GM12878 (cell line): ENCODE measurements at places on chromosomes 11 and 22. TPM values are rescaled to one million over a fixed set of nuclear protein-coding genes. Genes with fewer than 3 reads are reported as not detected.

DNA sequence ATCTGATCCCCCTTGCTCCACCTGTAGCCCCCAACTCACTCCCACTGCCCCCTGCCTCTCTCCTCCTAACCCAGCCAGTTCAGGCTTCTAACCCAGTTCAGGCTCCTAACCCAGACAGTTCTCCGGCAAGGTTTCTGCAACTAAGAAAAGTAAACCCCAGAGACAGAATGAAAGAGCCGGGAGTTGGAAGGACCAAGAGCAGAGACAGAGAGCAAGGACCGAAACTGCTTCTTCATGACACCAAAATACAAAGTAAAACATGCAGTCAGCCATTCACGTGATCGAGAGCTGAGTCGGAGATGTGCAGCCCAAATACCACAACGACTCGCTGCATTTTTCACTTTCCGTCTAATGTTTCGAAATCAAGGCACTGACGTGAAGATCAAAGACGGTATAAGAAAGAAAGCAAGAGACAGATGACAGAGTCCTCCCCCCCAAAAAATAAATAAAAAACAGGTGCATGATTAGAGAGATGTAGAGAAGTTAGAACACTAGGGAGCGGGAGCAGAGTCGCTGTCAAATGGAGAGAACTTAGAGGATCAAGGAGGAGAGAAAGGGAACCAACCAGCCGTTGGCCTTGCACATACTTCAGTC is 884 bp downstream of the IL10RA start:
- peak overlapping the region; percentile 79 for H3K4me3 ChIP-seq
- peaks cover 23% of the 10 kb centered on the region for H3K4me1 ChIP-seq
- H3K27ac ChIP-seq = peak overlapping the region; percentile 84

The NUDT8 gene
- total RNA-seq = 16.5 and 16.9 TPM in 2 replicates

GRCh38 chr22:47784367-47784983 is 1022.0 kb downstream of the TBC1D22A start:
- no peaks in the 10 kb centered on the region for H3K36me3 ChIP-seq
- no peaks in the 10 kb centered on the region for H3K27me3 ChIP-seq
- no peak overlapping the region for H3K27ac ChIP-seq
- no peak for DNase-seq
- no peaks in the 10 kb centered on the region for H3K4me1 ChIP-seq
- H3K4me3 ChIP-seq = no peak overlapping the region

DNA sequence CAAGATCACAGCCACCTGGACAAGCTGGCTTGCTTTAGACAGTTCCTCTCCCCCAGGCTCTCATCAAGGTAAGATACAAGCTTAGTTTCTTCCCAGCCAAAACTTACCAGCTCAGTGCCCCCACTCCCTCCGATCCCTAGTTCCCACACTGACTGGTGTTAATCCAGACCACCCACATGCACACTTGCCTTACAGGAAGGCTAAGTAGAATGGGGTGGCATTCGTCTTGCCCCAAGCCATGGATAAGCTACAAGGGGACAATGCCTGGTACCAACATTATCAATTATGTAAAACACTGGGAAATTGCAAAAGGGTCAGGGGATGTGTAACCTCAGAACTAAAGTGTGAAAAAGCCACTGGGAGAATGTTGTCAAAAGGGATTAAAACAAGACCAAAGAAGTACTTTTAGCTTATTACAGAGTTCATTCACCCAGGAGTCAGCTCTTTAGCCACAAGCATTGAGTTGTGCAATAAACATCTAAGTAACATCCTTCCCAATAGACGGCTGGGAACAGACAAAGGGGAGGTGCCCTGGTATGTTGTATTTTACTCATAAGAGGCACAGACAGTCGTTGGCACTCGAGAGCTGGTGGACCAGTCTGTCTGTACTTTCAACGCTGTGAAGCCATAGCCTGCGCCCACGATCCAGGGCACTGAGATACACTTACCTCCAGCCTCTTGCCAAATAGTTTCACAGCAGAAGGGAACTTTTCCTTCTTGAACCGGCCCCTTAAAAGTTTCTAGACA is 1.1 kb downstream of the DHCR7 start:
- DNase-seq = no peak
- peaks cover 9% of the 10 kb centered on the region for H3K36me3 ChIP-seq
- H3K4me1 ChIP-seq = peaks cover 8% of the 10 kb centered on the region; the same call in 1 of the 2 replicates
- no peaks in the 10 kb centered on the region for H3K27me3 ChIP-seq

- H3K36me3 ChIP-seq = no peaks in the 10 kb centered on the region
- no peaks in the 10 kb centered on the region for H3K4me1 ChIP-seq
- H3K27ac ChIP-seq = no peak overlapping the region
- no peak overlapping the region for H3K4me3 ChIP-seq
- DNase-seq = no peak
These were observed 14.5 kb upstream of the RPS19BP1 start for GRCh38 chr22:39546889-39547586.

The PARVG gene
- total RNA-seq = 91.3 and 95.7 TPM in 2 replicates

GRCh38 chr11:57403802-57404147 is 13.3 kb upstream of the PRG2 start:
- no peak for DNase-seq
- H3K36me3 ChIP-seq = peaks cover 17% of the 10 kb centered on the region
- peaks cover 11% of the 10 kb centered on the region for H3K4me1 ChIP-seq
- H3K4me3 ChIP-seq = no peak overlapping the region
- no peak overlapping the region for H3K27ac ChIP-seq

GRCh38 chr11:33268945-33269540 is 11.9 kb downstream of the HIPK3 start:
- H3K27ac ChIP-seq = no peak overlapping the region
- no peak overlapping the region for H3K4me3 ChIP-seq
- DNase-seq = no peak
- no peaks in the 10 kb centered on the region for H3K36me3 ChIP-seq
- H3K27me3 ChIP-seq = no peaks in the 10 kb centered on the region
- H3K4me1 ChIP-seq = no peaks in the 10 kb centered on the region

The RIN1 gene
- total RNA-seq = 0.48 and 0.69 TPM in 2 replicates

DNA sequence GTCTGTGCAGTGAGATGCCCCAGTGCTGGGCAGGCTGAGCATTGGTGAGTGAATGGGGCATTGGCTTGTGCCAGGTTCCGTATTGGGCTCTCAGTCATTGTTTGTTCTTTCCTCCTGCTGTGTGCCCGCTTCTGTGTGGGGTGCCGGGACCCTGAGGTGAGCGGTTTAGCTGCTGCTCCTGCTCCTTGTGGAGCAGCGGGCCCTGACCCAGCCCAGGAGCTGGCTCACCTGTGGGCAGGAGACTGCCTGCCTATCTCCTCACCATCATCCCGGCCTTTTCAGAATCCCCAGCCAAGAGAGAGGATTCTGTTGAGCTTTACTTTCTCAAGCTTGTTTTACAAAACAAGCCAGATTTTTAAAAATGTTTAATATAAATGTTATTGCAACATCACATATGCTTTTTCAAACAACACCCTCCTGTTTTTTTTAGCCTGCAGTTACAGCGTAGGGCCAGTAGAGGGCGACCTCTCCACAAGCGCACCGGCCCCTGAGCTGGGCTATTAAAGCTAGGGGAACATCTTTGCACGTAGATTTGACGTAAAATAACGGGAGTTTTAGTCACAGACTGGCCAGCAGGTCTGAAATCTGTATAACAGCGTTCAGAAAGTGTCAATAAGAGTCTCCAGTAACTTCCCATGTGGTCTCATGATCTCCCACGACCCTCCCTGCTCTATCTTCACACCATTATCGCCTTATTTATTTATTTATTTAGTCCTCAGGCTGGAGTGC is 25.1 kb upstream of the RELT start:
- H3K27me3 ChIP-seq = no peaks in the 10 kb centered on the region
- DNase-seq = no peak
- no peak overlapping the region for H3K4me3 ChIP-seq
- no peaks in the 10 kb centered on the region for H3K36me3 ChIP-seq
- no peaks in the 10 kb centered on the region for H3K4me1 ChIP-seq

- DNase-seq = no peak
- no peak overlapping the region for H3K27ac ChIP-seq
- no peaks in the 10 kb centered on the region for H3K36me3 ChIP-seq
- no peaks in the 10 kb centered on the region for H3K27me3 ChIP-seq
- H3K4me3 ChIP-seq = no peak overlapping the region
- no peaks in the 10 kb centered on the region for H3K4me1 ChIP-seq
These were observed 384.8 kb downstream of the MN1 start for GRCh38 chr22:27416511-27417420.

DNA sequence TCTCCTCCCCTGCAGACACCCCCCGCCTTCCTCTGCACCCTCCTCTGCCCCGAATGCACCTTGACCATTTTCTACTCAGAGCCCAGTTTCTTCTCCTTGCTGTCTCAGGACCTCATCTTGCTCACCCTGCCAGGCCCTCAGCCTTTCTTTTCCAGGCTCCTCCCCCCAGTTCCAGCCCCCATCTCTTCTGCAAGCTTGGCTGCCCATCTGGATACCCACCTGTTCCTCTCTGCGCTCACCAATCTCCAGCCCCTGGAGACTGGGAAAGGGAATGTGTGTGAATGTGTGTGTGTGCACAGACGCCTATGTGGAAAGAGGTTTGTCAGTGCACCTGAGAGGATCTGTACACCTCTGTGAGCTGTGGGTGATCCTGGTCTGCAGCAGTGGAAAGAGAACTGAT is 36.4 kb downstream of the SLC22A12 start:
- H3K27ac ChIP-seq = no peak overlapping the region
- DNase-seq = no peak
- peaks cover 10% of the 10 kb centered on the region for H3K4me1 ChIP-seq
- no peaks in the 10 kb centered on the region for H3K27me3 ChIP-seq

The C1QTNF4 gene
- not detected in 2 replicates for total RNA-seq

DNA sequence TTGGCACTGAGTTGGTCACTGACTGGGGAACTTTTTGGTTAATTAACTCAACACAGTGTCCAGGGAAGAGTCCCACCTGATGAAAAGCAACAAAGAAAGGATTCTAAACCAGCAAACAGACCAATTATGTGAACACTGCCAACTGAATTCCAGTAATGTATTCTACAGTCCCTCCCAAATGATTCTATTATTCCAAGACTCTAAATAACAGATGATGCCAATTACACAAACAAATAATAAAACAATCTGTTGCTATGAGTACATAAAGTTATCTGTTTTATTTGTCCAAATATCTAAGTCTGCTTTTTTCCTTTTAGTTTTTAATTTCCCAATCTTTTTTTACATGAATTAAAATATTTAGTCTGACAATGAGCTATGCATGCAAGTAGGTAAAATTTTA is 98.3 kb upstream of the TP53AIP1 start:
- no peaks in the 10 kb centered on the region for H3K36me3 ChIP-seq
- no peak overlapping the region for H3K4me3 ChIP-seq
- H3K4me1 ChIP-seq = no peaks in the 10 kb centered on the region
- H3K27ac ChIP-seq = no peak overlapping the region
- H3K27me3 ChIP-seq = no peaks in the 10 kb centered on the region

The NXF1 gene
- 51.8 and 56.2 TPM in 2 replicates for total RNA-seq

GRCh38 chr22:50436841-50437341 is 37.9 kb downstream of the SBF1 start:
- H3K4me1 ChIP-seq = no peaks in the 10 kb centered on the region
- H3K4me3 ChIP-seq = no peak overlapping the region
- H3K36me3 ChIP-seq = peaks cover 9% of the 10 kb centered on the region; the same call in 1 of the 2 replicates

The MS4A7 gene
- 2.3 and 3.3 TPM in 2 replicates for total RNA-seq

DNA sequence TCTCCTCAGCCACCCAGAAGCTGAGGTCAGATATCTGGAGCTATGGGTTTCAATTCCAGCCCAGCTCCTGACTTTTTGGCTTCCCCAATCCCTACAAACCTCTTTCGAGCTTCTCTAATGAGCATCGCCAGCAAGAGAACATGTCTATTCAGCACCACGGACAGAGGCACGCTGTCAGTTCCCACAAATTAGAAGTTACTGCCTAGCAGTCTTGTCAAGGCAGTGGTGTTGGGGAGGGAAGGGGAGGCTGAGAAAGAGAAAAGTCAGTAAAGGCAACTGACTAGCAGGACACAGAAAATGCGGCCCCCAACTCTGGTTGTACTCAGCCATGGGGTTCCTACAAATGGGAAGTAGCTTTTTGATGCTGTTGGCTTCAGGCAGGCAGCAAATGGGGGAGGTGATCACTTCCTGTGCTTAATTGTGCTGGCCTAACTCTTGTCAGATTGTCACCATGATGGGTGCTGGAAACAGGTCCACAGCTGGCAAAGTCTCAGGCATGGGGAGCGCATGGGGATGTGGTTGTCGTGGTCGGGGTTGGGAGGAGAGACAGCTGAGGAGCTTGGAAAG is 205.9 kb downstream of the ST3GAL4 start:
- no peaks in the 10 kb centered on the region for H3K4me1 ChIP-seq
- H3K27ac ChIP-seq = no peak overlapping the region
- no peak for DNase-seq
- H3K4me3 ChIP-seq = no peak overlapping the region

The GRAMD4 gene
- 45.5 and 49.1 TPM in 2 replicates for total RNA-seq

DNA sequence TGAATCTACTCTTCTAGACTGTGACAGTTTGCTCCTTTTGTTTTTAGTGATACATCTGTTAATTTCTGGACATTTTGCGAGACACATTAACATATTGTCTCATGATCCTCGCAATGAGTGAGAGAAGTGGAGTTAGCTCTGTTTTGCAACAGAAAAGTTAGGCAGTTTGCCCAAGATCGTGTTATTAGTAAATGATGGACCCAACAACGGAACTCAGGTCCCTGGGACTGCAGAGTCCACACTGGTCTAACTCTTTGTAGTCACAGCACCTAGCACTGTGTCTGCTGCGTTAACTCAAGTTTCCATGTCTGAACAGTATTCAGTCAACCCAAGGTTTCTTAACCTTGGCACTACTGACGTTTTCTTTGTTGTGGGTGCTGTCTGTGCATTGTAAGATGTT is 3.2 kb downstream of the DEPDC7 start:
- H3K4me3 ChIP-seq = no peak overlapping the region
- no peak for DNase-seq
- no peaks in the 10 kb centered on the region for H3K36me3 ChIP-seq
- H3K4me1 ChIP-seq = no peaks in the 10 kb centered on the region

DNA sequence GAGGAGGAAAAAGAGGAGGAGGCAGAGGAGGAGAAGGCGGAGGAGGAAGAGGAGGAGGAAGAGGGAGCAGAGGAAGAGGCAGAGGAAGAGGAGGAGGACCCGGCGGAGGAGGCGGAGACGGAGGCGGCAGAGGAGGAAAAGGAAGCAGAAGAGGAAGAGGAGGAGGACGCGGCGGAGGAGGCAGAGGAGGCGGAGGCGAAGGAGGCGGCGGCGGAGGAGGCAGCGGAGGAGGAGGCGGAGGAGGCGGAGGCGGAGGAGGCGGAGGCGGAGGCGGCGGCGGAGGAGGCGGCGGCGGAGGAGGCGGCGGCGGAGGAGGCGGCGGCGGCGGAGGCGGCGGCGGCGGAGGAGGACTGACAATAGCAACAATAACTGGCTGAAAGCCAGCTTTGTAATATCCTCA is 616.6 kb downstream of the TBC1D22A start:
- no peaks in the 10 kb centered on the region for H3K27me3 ChIP-seq
- no peak for DNase-seq
- no peaks in the 10 kb centered on the region for H3K4me1 ChIP-seq
- no peak overlapping the region for H3K4me3 ChIP-seq
- H3K36me3 ChIP-seq = no peaks in the 10 kb centered on the region

The MOV10L1 gene
- not detected in 2 replicates for total RNA-seq

GRCh38 chr22:50671641-50672040 is 982 bp upstream of the SHANK3 start:
- no peak for DNase-seq
- H3K27me3 ChIP-seq = peaks cover 12% of the 10 kb centered on the region
- H3K4me3 ChIP-seq = no peak overlapping the region
- no peak overlapping the region for H3K27ac ChIP-seq
